HFF-Myc (cell line): ENCODE measurements at places on chromosomes 12 and 14.

DNA sequence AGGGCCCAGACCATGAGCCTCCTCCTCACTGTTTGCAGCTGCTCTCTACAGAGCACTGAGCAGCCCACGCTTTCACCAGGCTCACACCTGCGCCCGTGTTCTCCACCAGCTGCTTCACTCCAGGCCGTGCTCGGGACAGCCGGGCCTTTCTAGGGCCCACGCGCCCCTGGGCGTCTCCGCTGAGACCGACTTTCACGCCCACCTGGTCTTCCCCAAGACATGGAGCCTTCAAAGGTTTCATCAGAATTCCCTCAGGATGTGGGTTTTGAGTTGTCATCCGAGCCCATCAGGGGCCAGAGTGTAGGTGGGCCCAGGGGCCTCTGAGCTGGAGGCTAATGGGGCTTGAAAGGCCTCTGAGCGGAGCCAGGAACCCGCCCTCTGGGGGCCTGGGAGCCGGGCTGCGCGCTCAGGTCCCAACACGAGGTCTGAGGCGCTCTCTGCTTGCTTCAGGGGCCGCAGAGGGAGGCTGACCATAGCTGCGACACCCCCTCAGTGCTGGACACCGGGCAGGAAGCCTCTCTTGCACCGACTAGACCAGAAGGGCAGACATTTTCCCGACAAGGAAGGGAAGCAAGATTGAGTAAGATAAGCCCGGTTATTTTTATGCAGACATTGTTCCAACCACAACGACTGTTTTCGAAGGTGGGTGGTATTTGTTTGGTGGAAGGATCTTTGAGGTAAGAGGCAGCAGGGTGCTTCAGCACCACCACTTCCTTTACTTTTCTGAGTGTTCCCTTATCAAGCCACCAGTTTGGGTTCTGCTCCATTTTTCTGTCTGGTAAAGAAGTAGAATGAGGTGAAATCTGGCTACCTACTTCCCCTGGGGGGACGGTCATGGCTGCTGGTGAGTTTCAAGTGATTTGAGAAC is 125.0 kb upstream of the FUT8 start:
- DNase-seq = no peak

GRCh38 chr12:12376646-12377448 is 20.0 kb downstream of the BORCS5 start:
- peak; percentile 45 for DNase-seq

GRCh38 chr12:47709671-47710070 is 3.8 kb upstream of the RPAP3 start:
- DNase-seq = no peak

DNA sequence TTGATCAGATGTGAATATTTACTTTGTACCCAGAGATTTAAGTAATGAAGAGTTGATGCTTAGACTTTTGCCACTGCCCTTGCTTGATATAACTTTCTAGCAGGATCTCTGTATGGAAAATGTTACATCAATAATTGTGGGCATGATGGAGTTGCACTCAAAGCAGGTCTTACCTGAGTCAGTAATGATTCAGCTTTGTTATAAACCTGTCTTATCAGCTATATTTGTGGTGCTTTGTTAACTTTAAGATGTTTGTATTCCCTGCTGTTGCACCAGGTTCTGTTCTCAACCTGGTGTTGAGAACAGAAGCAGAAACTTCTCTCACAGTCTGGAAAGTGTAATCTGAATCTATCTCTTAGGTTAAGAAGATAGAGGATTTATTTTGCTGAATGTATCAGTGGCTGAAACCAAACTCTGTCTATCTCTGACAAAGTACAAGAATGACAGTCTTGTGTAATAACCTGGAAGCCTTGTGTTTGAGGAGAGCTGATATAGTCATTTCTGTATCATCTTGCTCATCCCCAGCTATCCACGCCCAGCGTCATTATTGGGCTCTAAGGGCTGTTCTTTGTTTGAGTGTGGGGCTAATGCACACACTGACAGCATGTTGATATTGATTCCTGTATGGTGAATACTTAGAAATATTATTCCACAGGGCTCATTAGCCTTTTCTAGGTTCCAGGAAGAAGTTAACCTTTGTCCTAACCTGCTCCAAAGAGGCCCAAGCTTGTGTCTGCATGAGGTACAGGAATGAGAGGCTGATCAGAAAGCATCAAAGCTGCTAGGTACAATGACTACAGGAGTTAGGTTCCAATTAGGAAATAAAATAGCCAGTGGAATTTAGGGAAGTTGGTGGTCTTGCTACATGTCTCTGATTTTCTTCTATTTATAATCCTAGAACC is 3.6 kb downstream of the AKAP6 start:
- DNase-seq = no peak
